ENCODE measurements at places on chromosomes 2 and 18.

DNA sequence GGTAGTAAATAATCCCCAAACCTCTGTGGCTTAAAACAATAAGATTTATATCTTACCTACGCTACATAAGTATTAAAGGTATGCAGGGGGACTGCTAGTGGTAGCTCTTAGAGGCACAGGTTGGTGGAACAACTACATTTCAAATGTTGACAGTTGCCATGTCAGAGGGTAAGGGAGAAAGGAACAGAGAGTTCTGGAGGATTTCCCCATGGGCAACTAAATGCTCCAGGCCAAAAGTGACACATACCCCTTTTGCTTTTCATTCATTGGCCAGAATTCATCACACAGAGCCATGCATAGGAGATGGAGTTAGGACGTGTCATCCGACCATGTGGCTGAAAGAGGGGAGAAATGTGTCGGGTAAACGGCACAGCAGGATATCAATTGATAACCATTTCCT lies 133.2 kb downstream of the NAPG start:
- DNase-seq: no peak

DNA sequence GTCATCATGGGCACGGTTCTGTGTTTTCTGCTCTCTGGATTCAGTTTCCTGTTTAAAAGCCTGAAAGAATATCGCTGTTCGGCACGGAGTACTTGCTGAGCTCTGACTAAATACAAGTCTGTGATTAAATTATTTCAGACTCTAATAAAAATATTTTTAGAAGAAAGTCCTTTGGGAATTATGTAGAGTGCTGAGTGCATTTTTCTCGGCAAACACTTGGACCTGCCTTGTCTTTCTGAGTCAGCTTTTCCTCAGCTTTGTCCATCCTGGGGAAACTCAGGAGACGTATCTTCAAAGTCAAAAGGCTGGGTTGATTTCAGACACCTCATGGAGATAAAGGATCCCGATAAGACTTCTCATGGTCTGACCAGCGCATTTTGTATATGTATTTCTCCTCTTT lies 45.9 kb downstream of the IL1R2 start:
- DNase-seq: no peak

DNA sequence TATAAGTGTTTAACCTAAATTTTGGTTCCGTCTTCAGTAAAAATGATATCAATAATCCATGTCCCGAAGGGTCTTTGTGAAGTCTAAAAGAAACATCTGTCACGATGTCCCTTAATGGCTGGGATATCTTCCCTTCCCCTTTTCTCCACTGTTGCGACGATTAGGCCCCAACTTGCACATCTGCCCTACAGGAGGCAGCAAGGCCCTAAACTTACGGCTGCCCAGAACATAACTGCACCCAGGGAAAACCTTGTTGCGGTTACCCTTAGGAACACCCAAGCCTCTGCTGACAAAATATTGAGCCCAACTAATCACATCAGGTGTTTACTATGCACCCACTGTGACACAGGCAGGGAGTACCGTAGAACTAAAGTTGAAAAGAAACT lies 1.3 kb upstream of the SMAD2 start:
- no peak for DNase-seq

DNA sequence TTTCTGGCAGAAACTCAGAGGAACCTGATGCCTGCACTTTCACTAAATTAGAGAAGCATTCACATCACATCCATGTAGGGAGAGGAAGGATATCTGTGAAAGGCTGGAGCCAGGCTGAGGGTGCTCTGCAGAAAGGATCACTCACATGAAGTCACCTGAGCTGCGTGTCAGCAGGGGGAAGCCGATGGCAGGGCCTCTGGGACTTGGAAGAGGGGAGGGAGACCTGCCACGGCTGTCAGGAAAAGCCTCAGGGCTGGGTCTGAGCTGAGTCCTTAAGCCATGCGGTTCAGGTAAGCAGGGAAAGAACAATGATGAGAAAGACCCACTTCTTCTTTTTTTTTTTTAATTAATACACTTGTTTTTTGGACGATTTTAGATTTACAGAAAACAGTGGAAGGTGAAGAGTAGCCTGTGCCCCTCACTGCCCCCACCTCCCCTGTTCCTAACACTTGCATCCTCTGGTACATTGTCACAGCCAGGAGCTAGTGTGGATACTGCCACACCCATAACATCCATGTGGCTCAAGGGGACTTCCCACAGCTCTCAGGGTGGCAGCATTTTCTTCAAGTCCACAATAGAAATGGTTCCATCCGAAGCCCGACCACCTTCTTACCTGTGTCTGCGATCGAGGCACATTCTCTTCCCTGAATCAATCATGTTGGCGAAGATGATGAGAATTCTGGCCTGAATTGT lies 156.5 kb upstream of the TPO start:
- DNase-seq: no peak

- DNase-seq: no peak
Observed at GRCh38 chr2:287911-288757, at the start of gene ALKAL2. Gene ALKAL2 (minus strand): TSS chr2:288091. CDS start chr2:287835, 256 bp downstream.

All from activated CD4-positive, alpha-beta T cell treated with anti-CD3 and anti-CD28 coated beads for 24 hours (primary cell).